ENCODE measurements at places on chromosomes 2 and 18.

DNA sequence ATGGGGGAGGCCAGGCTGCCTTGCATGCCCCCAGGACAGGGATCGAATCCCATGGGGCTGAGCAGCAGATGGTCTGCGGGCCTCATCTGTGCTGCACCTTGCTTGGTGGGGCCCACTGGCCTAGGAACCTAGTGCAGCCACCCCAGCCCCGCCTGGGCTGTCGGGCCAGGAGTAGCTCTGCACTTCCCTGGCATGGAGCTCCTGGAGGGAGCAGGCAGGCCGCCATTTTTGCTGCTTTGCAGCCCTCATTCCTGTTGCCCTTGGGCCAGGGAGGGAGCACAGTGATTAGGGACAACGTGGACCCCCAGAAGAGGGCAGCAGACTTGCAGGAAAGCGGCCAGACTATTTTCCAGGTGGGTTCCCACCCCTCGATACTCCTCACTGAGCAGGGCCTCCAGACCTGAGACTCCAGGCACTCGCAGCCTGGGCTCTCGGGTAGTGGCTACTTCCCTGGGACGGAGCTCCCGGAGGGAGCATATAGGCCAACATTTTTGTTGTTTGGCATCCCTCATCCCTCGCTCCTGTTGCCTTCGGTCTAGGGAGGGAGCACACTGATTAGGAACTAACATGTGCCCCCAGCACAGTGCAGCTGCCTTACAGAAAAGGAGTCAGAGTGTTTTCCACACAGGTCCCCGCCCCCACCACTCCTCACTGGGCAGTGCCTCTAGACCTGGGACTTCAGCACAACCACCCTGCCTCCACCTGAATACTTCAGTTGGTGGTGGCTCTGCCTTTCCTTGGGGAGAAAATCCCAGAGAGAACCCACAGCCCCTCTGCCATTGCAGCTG lies 99.5 kb downstream of the MAIP1 start:
- DNase-seq = no peak

DNA sequence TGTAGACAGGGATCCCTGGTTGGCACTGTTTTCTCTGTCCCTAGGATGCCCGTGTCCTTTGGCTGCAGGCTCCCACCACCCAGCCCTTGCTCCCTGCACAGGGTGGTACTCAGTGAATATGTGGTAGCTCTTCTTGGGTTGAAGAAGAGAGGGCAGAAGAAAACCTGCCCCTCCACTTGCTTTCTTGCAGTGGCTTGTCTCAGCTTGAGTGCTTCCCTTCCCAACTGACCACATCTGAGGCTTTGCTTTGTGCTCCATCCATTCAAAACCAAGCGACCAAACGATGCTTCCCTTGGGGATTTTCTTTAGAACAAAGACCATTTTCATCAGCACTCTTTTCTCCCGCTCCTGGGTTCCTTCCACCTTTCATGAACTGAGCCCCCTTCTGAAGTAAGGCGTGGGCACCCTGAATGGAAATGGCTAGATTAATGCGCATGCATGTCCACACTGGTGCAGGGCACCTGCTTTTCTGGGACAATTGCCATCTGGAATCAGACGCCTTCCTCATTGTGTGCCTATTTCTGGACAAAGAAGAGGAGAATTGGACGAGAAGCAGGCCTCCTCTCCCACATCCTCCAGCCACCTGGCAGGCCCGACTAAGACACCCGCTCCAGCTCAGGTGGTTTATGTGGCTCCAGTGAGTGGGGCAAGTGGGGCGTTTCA lies 59.1 kb downstream of the ARL4C start:
- no peak for DNase-seq

GRCh38 chr2:10356439-10356811 lies 53.7 kb downstream of the HPCAL1 start:
- no peak for DNase-seq

DNA sequence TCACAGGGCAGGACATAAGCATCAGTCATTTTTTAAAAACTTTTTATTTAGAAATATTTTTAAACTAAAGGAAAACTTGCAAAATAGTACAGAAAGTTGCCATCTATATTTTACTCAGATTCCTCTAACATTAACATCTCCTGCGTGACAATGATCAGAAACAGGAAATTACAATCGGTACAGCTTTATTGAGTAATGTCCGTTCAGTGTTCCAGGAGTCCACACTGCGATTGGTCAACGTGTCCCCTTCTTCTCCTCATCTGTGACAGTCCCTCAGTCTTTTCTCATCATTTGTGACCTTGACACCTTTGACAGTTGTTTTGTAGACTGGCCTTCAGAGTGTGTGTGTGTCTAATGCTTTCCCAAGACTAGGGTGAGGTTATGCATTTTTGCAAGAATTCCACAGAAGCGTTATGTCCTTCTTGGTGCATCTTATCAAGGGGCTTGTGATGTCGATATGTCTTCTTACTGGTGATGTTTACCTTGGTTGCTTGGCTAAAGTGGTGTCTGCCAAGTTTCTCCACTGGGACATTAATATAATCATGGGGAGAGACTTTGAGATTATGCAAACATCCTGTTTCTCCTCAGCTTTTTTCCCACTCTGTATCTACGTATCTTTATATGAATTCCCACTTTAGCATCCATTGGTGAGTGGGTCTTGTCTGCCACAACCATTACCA lies 21.4 kb upstream of the TMEM177 start:
- DNase-seq = no peak

All from right forelimb (tissue), 1 donor.